ENCODE measurements at places on chromosomes 2 and 18.

DNA sequence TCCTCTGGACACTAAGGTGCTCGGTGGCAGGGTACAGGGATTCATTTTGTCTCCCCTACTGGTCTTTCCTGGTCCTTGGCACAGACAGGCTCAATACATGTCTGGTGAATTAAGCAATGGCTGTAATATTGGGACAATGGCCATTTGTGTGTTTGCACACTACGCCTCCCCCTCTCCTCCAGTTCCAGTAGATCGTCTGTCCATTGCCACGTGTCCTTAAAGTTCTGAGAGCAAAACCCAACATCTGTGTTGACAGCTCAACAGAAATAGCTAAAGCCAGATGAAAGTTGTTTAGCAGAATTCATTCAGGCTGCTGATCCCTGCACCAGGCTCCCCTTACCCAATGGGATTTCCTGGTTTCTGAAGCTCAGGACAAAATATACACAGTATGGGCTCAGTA lies 9.0 kb upstream of the FABP1 start:
- no peak for DNase-seq

DNA sequence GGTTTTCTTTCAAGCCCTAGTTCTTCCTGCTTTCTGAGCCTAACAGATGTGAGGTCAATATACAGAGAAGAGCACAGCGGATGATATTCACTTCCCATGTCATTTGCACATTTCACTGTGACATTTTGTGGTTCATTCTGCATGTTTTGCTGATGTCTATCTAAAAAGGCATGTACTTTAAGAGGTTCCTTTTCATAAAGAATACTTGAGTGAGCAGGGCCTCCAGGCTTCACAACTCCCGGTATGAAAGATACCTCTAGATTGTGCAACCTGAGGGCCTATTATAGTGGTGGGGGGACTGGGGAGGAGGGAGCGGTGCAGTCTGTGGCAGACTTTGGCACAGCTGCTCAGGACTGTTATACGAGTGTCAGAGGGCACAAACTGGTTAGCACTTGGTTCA lies 54.6 kb downstream of the CPO start:
- DNase-seq = no peak

GRCh38 chr2:166104773-166105172 lies 23.0 kb downstream of the SCN1A start:
- no peak for DNase-seq

- DNase-seq = no peak
Observed at GRCh38 chr2:10910625-10911024, 1.1 kb upstream of the KCNF1 start.

- no peak for DNase-seq
Observed at GRCh38 chr2:196187898-196188458, 16.6 kb upstream of the STK17B start.

DNA sequence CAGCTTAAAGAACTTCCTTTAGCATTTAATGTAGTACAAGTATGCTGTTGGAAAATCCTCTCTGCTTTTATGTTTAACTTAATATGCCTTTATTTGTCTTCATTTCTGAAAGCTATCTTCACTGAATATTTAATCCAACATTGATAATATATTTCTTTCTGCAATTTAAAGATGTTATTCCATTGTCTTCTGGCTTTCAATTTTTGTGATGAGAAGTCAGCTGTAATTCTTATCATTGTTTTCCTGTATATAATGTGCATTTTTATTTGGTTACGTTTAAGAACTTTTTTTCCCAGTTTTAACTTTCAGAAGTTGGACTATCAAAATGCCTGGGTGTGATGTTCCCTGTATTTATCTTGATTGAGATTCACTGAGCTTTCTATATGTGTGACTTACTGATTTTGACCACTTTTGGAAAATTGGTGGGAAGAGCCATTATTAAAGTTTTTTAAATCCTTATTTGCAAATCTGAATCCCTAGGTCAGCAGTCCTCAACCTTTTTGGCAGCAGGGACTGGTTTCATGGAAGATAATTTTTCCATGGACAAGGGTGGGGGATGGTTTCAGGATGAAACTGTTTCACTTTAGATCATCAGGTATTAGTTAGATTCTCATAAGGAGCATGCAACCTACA lies 241.0 kb downstream of the TNS1 start:
- DNase-seq = no peak

DNA sequence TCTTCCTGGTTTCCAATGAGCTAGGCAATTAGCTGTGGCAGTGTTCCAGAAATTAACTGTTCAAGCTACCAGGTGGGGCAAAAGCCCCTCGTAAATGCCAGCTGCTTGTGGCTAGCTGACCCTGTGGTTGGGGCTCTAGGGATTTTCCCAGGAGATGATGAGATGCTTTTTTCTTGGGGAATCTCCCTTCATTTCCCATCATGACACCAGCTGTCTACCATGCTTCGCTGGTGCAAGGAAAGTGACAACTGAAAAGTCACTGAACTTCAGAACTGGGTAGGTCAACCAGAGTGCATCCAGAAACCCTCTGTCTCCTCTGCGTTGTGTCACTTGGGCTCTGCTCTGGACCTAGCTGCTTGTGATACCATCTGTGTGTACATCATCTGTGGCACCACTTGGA lies 386.5 kb upstream of the DCC start:
- DNase-seq = no peak

DNA sequence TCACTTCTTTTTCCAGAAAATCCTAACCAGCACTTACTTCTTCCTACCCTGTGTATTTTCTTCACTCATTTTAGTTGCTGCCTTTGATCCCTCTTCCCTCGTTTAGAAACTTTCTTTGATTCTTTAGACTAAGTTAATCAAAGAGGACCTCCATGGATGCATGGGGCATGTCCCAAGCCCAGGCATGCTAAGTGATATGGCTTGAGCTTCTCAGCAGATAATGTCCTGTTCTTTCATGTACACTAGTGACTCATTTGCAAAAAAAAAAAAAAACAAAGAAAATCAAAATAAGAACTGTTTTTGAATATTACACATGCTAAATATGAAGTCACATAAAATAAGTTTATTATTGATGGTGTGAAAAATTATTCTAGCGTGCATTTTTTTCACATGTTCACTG lies 800.9 kb downstream of the SATB2 start:
- no peak for DNase-seq

DNA sequence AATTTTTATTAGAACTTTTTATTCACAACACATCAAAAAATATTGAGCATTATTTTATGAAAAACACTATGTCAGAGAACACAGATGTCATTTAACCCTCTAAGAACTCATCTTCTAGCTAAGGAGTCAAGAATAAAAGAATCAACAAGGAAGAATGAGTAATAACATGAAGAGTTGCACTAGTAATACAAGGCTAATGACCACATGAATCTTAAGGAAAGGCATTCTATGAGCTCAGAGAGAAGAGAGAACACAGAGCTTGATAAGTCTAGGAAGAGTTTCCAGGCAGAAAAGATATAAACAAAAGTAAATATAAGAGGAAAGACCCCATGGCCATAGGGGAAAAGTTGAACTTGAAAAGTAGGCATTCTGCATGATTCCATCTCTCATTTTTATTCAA lies 166.5 kb downstream of the MAIP1 start:
- DNase-seq = no peak

GRCh38 chr2:227482638-227483340 lies 10.8 kb downstream of the AGFG1 start:
- no peak for DNase-seq

- DNase-seq = no peak
Observed at GRCh38 chr2:85428343-85428881, 9.9 kb downstream of the SH2D6 start.

DNA sequence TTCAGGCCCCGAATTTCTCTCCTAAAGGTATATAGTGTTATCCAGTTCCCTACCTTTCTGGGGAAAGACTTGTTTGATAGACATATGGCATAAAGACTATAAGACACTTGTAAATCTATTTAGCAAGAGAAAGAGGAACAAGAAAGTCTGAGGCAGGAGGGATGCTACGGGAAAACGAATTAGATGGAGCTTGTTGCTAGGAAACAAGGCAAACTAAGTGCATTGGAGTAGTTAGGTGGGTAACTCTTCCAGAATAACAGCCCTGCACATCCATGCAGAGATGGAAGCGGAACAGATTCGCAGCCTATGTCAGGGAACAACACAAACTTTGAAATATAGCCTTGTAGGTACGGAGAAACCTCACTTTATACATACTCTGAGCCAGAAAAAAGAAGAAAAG lies 810.3 kb upstream of the CRIM1 start:
- no peak for DNase-seq

DNA sequence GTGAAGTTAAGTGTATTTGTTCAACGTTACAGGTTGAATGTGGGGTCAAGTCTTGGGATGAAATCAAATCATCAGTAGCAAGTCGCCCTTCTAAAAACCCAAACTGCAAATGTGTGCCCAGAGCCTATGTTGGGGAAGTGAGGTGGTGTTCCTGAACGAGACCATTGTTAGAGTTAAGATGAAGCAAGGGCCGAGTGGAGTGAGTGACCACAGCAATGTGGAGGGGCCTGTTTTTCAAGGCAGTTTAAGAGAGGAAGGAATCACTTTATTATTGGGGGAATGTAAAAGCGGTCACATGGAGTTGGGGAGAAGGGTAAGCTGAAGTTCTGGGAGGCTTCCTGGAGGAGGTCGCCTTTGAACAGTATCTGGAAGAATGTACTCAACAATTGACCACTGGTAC lies 68.5 kb downstream of the MYCN start:
- no peak for DNase-seq

DNA sequence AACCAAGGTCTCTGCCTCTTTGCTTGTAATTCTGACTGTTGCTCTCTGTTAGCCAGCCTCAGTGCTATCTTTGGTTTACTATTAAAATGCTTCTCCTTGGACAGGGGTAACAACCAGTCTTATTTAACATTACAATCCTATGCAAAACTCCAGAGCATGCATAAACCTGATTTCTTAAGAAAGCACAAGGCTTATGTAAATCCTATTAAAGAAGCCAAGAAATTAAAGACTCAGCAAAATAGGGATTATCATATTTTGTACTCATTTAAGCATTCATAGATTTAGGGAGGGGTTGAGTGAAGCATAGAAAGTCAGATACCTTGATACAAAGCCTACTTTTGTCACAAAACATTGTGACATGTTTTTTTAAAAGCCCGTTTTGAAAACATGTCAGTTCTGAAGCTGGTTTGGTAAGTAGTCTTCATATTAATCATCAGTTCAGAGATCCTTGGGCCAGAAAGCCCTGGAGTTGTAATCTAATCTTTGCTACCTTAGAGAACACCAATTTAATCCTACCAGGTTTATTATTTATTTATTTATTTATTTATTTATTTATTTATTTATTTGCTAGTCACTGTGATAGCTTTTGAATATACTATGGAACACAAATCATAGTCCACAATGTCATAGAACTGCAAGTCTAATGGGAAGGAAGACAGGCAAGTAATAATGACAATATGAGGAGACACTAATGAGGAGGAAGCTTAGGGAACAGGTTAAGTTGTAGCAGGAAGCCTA lies 158.0 kb upstream of the HNMT start:
- DNase-seq = no peak

GRCh38 chr2:144460727-144461307 lies 59.1 kb downstream of the ZEB2 start:
- DNase-seq = no peak

DNA sequence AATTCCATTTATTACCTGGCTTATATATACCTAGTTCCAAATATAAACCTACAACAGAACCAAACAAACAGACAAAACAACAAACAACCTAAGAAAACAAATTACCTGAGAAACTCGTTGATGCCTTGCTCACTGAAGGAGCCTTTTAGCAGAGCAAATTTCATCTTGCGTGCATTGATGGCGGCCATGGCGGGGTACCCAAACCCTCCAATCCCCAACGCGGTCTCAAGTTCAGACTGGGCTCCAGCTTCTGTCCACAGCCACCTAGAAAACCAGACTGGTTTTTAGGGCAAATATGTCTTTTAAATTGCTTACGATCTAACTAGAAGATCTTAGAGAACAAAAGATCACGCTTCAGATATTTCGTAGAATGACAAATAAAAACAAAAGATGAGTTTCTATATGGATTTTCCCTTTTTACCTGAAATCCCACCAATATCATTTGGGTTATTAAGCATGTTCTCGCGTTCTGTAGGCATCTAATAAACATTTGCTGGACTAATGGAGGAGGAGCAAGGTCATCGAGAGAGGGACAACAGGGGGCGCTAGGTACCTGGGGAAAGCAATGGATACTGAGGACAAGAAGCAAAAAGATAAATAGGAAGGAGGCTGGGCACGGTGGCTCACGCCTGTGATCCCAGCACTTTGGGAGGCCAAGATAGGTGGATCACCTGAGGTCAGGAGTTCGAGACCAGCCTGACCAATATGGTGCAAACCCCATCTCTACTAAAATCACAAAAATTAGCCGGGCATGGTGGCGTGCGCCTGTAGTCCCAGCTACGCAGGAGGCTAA lies 25.2 kb downstream of the PDIA6 start:
- no peak for DNase-seq

DNA sequence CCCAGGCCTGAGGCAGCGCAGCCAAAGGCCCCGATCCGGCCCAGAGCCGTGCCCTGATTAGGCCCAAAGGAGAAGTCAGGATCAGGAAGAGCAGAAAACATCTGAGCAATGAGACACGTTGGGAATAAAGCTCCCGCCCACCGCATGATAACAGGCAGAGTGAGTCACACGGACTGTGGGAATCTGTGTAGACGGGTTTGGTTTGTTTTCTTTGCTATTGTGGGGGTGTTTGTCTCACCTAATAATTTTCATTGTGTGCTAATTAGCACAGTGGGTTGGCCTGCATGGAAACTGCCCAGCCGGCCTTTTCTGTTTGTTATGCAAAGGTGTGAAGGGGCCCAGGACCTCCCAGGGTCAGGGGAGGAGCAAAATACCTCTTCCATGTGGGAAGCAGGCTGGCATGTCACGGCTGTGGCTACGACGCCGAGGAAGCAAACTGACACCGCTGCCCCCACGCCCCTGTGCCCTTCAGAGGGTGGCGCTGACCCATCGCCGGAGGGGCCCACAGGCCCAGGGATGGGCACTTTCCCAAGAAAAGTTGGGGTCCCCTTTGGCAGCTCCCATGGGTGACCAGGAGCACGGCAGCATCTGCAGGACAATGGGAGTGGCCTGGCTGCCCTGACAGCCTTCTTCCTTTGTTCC lies 68.4 kb upstream of the CTDP1 start:
- DNase-seq = no peak

DNA sequence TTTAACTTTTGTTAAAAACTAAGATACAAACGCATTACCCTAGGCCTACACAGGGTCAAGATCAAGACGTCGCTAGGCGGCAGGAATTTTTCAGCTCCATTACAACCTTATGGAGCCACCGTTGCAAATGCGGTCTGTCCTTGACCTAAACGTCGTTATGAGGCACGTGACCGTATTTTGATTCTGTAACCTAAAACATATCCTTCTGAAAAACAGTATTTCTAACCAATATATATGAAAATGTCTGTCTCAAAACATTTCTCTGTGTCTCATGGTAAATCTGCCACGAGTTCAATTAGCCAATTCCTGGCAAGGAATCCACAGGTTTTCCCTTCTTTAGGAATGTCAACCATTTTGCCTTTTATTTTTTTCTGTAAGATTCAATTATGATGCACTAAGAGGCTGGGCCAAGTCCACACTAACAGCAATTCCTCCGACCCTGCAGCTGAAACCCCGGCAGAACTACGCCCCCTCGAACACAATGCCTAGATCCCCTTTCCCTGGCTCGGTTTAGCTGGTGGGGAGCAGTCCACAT lies 1.7 kb downstream of the RTN4 start:
- DNase-seq = peak; percentile 7

GRCh38 chr2:11385847-11386246 lies 41.4 kb upstream of the ROCK2 start:
- no peak for DNase-seq

GRCh38 chr2:127759931-127760330 lies 51.0 kb downstream of the WDR33 start:
- no peak for DNase-seq

Measured in NCI-H345 (cell line).